Ascending aorta (tissue), 2 donors: ENCODE measurements at places on chromosomes 12 and 14. TPM values are rescaled to one million over a fixed set of nuclear protein-coding genes. Genes with fewer than 3 reads are reported as not detected.

- no peak for DNase-seq
Measured at GRCh38 chr14:101004954-101005353, 101.4 kb upstream of the RTL1 start.

GRCh38 chr12:13198876-13199275, 2.4 kb downstream of the EMP1 start:
- no peak for DNase-seq

DNA sequence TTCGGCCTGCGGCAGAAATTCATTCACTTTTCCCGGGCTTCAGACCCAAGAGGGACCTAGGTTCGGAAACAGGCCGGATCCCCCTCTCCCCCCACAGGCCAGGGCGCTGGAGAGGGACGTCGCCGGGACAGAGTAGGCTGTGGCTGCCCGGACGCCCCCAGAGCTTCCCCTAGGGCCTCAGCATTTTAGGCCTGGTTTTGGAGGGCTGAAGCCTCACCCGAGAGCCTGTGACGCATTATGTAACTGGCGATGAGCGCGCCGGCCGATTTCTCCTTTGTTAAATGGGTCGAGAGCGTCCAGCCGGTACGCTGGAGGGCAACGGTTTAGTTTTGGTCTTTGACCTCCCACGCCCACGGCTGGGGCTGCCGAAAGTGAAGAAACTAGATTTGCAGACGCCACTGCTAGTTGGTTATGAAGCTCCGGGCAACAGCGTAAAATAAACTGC, 657 bp downstream of the PEBP1 start:
- peak; percentile 79 for DNase-seq

CACNA2D4 gene
- total RNA-seq: not detected

RASAL1 gene
- 0.64 TPM for total RNA-seq

GRCh38 chr12:24233519-24234246, 284.2 kb upstream of the SOX5 start:
- DNase-seq: no peak

GRCh38 chr14:75334549-75335051, 56.0 kb downstream of the FOS start:
- DNase-seq: no peak

- DNase-seq: no peak
Measured at GRCh38 chr12:25496098-25496587, 56.9 kb downstream of the LMNTD1 start.

CLEC6A gene
- total RNA-seq: not detected

GRCh38 chr12:75905922-75906321, 125.7 kb downstream of the PHLDA1 start:
- DNase-seq: no peak

GRCh38 chr12:51622564-51622963, 31.5 kb downstream of the SCN8A start:
- DNase-seq: no peak

DNA sequence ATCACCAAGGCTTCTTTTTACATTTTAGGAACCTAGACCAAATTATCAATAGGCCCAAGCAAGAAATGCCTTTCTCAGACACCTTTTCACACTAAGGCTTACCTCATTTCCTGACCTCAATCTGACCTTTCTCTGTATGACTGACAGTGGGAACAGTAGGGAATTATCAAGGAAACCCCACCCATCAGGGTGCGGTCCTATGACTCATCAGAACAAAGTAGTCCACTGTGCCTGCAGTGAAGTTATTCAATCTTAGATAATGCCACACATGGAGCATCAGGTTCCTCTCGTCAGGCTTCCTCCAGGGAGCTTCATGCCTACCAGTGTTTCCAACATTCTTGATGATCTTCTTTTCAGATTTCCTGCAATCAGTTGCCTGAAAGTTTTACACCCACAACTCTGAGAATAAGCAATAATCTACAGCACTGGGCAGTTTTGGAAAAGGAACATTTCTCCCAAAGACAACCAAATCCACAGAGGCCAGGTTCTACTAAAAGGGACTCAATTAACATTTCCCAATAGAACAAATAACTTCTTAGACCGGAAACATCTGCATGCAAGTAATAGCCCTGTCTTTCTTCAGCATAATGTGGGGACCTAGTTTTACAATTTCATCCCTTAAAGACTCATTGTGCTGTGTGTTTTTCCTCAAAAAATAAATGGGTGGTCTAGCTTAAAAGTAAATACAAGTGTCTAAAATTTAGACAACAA, 35.9 kb upstream of the TMTC2 start:
- no peak for DNase-seq

DNA sequence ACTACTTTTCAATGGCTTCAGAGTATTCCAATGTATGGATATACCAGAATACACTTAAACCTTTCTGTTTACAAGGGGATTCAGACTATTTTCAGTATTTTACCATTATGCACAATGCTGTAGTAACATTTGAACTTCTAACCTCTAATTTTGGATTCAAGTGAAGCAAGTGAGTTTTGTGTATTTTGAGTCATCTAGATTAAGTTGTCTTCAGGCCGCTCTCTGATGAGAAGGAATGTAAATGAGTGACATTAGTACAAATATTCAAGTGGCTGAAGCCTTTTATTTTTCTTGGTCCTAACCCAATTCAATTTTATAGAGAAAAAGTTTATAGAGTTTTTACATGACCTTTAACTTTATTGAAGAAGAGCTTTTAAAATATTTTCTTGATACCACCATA, 125.6 kb downstream of the PDE3A start:
- no peak for DNase-seq

SLCO1B1 gene
- total RNA-seq: not detected

NRXN3 gene
- total RNA-seq: 21.0 TPM
